NCI-H524 (cell line): ENCODE measurements at places on chromosomes 11 and 22.

GRCh38 chr11:109486129-109486528 is 64.1 kb downstream of the C11orf87 start:
- no peak for DNase-seq

- no peak for DNase-seq
These were observed 1.8 kb upstream of the CHADL start for GRCh38 chr22:41242396-41243117.

GRCh38 chr11:47510209-47510608 is 42.7 kb downstream of the CELF1 start:
- no peak for DNase-seq

- no peak for DNase-seq
These were observed 1.3 kb upstream of the LPXN start for GRCh38 chr11:58576887-58577471.

- DNase-seq = no peak
These were observed 116.4 kb downstream of the ARHGAP32 start for GRCh38 chr11:129075757-129076156.

GRCh38 chr11:8252388-8252787 is 11.3 kb downstream of the LMO1 start:
- DNase-seq = no peak
